T-helper 22 cell (primary cell): ENCODE measurements at places on chromosomes 12 and 14.

DNA sequence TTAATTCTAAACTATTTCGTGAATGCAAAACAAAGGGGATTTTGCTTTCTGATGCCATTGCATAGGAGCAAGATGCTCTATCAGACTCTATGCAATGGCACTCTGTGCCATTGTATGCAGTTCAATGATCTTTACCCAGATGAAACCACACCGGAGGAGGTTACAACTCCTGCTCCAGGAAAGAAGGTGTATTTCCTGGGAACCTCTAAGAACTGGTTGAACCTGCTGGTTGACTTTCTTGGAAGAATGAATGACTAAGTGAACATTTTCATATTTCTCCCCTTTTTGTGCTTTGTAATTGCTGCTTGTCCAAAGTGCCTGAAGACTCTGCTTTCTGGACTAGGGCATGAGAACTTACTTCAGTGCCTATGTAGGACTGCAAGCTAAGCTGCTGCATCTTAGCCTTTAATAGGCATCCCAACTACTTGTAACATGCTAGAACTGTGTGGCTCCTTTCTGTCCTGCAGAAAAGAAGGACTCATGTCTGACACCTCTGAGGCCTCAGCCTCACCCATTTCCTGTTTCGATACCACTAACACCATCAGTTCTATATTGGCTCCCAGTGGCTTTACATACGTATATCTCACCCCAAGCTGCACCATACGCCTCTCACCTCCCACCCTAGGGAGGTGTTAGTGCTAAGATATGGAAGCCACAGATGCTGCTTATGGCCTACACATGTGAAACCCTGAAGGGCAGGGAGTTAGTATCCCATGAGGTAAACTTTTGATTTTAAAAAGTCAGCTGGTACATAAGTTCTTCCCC lies 193.5 kb upstream of the CNOT2 start:
- no peak for DNase-seq

GRCh38 chr14:54577977-54578376 lies 11.0 kb downstream of the SAMD4A start:
- DNase-seq, result no peak

DNA sequence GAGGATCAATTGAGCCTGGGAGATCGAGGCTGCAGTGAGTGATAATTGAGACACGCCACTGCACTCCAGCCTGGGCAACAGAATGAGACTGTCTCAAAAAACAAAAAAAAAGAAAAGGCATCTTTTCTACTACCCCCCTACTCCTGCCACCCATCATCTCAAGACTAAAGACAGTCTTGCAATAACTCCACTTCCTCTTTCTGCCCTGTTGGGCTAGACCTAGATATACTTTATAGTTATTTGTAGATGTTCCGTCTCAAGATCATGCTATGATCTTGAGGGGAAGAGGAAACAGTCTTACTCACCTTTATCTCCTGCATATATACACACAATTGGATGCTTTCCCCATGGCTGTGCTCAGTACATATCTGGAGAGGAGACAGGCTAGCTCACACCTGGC lies 12.1 kb upstream of the ESPL1 start:
- DNase-seq, result no peak

DNA sequence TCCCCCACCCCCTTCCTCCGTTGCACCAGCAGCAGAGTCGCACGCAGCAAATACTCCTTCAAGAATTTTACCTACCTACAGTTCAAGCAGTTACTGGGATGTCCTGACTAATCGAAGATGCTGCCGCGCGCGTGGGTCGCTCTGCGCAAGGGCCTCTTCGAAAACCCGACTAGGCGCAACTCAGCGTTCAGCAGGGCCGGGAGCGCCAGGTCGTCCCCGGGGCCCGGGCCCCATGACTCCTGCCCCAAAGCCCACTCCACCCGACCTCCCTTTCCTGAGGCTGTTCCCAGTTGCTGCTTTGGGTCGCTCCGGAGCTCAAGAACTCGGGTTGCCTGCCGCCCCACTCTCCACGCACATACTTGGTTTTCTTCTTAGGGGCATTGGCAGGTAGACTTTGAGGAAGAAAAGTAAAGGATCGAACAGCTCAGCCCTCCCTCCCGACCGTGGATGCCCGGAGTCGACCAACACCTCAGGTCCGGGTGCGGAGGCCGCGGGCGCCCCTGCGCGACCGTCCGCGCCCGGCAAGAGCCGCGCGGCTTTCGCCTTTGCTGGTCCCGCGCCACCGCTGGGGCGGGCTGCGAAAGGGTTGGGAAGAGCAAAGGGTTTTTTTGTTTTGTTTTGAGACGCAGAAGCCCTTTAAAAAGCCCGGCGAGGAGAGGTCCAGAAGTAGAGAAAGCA lies 1.9 kb downstream of the BMP4 start:
- no peak for DNase-seq

DNA sequence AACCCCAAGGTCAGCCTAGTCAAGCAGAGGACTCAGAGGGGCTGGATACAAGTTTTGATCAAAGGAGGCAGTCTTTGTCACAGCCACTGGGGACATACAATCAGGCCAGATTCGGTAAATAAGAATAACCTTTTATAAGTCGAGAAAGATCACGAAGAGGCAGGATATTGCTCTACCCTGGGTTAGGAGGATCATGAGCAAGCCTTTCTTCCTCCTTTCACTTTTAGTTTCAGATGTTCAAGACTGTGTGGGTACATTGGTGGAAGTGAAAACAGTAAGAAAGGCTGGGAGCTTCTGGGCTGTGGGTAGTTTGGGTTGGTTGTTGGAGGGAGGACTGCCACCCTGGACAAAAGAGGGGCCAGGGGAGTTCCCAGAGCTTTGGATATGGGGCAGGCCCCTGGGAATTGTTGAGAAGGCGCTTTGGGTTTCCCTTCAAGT lies 127.7 kb downstream of the SNAPC1 start:
- DNase-seq, result no peak

- no peak for DNase-seq
Measured at GRCh38 chr12:9648701-9649531, 20.6 kb upstream of the CLEC2D start.

DNA sequence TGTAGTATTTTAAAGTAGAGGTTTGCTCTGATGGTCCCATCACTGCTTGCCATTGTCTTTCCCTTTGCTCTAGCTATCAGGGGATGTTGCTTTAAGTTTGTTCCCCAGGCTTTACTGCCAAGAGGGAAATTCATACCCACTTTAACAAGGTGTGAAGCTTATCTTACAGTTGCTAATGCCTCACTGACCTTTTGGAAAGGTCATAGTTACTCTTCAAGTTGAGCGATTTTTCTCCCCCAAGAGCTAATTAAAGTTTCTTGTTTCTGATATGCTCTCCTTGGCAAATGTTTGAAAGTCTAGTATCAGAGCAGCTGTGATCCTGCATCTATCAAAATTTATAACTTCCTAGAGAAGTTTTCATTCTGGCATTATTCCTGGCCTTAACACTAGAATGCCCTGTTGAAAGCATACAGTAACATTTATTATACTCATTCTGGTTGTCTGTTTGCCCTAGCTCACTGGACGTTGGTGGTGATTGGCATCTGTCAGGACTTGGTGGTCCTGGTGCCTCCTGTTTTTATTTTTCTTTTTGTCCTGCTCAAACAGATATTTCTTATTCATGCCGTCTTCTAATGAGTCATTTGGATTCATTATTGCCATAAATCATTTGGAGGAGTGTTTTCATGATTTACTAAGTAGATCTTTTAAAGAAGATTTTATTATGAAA lies 8.1 kb downstream of the ATP2A2 start:
- no peak for DNase-seq

DNA sequence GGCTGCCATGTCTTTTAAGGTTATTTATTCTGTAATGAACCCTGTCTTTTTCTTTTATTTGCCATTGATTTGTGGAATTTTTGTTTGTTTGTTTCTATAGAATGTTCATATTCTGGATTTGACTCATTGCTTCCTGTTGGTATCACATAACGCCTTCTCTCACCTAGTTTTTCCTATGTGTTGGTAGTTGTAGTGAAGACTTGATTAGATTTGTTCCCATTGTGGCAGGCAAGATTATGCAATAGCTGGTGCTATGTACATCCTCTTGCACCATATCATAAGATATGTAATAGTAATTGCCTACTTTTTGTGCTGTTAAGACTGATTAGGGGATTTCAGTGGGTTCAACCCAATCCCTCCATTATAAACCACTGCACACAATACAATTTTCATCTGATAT lies 3.9 kb upstream of the KRT6B start:
- DNase-seq, result no peak

- peak; percentile 59 for DNase-seq
Measured at GRCh38 chr12:120013659-120014380, 24.8 kb downstream of the BICDL1 start.

GRCh38 chr14:105857220-105857825 lies 330.9 kb downstream of the TMEM121 start:
- no peak for DNase-seq

DNA sequence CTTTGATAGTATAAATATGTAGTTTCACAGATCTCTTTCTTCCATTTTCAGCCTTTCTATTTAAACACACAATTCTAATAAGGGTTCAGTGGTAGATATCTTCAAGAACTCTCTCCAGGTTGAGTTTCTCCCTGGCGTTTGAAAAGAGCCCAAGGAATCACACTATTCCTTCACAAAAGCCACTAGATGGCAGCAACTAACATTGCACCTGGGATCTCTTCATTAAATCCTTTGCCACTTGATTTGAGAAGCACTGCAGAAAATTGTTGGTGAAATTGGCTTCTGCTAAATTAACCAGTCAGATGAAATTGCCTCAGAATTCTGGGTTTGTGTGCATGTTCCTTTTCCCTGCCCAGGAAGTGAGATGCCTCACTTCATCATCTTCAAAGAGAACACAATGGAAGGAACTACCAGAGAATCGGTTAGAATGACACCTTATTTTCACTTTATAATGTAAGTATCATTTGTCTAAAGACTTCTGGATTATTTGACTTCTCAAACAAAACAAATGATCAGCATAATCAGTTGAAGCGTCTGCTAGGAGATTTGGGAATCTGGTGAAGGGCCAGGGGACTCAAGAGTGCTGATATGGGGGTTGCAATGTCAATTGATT lies 6.8 kb downstream of the CCDC198 start:
- DNase-seq, result no peak

DNA sequence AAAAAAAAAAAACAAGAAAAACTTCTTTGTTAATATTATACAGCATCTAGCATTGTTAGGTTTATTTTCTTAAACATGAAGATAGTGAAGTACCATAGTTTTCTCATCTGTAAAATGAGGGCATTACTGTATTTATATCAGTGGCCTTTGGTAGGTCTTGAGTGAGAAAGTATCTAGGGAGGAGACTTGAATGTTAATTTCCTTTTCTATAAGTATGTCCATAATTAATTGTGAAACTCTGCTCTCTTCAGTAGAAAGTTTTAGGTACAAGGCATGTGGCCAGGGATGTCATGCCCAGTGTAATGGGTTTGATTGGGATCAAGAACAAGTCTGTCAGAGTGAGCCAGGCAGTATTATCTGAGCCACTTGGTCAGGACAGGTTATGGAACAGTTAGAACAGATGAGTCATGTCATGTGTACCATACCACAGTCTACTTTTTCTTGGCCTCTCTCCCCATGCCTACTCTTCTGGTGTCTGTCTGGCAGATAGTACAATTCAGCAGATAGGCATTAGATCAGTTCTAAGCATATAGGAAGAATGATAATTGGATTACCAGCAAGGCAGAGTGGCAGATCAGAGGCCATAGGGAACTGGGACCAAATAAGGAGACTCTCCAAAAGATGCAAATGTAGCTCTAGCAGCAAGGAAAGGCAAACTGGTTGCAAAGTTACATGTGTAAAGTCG lies 30.4 kb downstream of the FBXO34 start:
- DNase-seq, result no peak

DNA sequence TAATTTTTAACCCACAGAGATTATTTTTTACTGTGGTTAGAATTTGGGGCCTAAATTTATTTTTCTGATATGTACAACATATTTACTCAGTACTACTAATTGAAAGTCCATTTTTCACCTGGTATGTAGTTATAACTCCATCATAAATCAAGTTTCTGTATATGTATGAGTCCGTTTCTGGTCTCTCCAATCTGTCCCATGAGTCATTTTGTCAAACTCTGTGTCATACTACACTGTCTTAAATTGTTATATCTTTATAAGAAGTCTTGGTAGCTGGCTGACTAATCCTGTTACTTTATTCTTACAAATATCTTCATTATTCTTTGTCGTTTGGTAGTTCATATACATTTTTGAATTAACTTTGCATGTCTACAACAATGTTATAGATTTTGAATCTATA lies 344.0 kb downstream of the PDZRN4 start:
- DNase-seq, result no peak

GRCh38 chr12:110916295-110916875 lies 4.0 kb downstream of the MYL2 start:
- DNase-seq, result no peak

GRCh38 chr14:91070572-91070971 lies 10.1 kb upstream of the RPS6KA5 start:
- no peak for DNase-seq

DNA sequence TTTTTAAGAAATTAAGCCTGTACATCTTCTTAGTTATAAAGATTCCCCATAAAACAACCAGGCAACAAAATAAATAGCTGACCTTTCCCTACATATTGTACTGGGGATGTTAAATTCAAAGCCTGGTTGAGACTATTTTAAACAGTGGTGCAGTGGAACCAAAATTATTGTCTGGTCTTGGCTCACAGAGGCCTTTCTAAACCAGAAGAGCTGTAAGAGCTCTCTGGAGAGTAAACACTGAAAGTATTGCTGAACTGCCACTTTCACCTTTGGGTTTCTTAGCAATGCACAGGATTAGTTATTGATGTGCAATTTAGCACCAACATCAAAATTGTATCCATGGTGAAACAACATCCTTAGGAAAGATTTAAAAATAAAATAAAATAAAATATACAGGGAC lies 20.6 kb downstream of the RACGAP1 start:
- DNase-seq, result no peak
